Naive B cell (primary cell): ENCODE measurements at places on chromosomes 5 and 9. TPM values are rescaled to one million over a fixed set of nuclear protein-coding genes. Genes with fewer than 3 reads are reported as not detected.

DNA sequence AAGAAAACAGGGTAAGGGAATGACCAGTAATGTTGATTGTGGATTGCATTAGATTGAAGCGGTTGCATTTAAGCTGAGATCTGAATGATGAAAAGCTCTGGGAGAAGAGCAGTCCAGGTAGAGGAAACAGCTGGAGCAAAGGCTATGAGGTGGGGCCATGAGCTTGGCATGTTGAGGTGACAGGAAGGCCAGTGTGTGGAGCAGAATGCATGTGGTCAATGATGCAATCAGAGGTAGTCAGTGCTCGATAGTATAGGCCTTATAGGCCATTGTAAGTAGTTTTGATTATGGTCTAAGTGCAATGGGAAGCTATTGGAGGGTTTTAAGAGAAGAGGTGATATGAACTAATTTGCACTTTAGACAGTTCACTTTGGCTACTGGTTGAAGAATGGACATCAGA lies 270.4 kb downstream of the ARHGAP26 start:
- peaks cover 10% of the 10 kb centered on the region for H3K4me1 ChIP-seq
- DNase-seq, result no peak
- H3K4me3 ChIP-seq, result no peak overlapping the region

DNA sequence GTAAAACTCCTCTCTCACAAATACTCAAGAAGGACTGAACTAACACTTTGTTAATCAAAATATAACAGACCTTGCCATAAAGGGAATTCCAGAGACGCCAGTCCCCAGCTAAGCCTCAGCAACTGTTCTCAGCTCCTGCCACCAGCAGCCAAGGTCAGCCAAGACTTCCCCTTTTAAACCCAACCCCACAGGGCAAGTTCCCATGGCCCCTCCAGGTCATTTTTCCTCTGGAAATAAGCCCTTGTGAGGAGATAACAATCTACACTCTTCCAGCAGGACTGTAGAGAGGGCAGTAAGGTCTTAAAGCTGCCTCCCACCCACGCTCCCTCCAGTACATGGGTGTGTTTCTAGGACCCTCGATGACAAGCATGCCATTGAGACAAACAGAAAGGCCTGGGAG lies 78.3 kb downstream of the DPYSL3 start:
- no peaks in the 10 kb centered on the region for H3K36me3 ChIP-seq
- no peak for DNase-seq
- peaks cover 5% of the 10 kb centered on the region for H3K27me3 ChIP-seq
- H3K4me1 ChIP-seq, result no peaks in the 10 kb centered on the region
- H3K4me3 ChIP-seq, result no peak overlapping the region
- no peak overlapping the region for H3K27ac ChIP-seq

The GPR150 gene
- not detected for polyA plus RNA-seq

DNA sequence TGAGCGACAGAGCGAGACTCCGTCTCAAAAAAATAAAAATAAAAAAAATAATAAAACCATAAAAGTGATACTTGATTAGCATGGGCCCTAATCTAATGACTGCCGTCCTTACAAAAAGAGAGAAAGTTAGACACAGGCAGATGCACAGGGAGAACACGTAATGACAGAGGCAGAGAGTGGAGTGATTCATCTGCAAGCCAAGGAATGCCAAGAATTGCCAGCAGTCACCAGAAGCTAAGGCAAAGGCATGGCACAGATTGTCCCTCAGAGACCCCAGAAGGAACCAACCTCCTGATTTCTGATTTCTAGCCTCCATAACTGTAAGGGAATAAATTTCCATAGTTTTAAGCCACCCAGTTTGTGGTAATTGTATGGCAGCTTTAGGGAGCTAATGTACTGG lies 79.6 kb upstream of the FREM1 start:
- peaks cover 11% of the 10 kb centered on the region for H3K4me1 ChIP-seq
- H3K36me3 ChIP-seq, result no peaks in the 10 kb centered on the region
- H3K4me3 ChIP-seq, result no peak overlapping the region
- DNase-seq, result no peak

The CARD9 gene
- polyA plus RNA-seq, result 0.52 TPM

The ADAMTS2 gene
- polyA plus RNA-seq, result not detected
